ENCODE measurements at places on chromosomes 11 and 22.

DNA sequence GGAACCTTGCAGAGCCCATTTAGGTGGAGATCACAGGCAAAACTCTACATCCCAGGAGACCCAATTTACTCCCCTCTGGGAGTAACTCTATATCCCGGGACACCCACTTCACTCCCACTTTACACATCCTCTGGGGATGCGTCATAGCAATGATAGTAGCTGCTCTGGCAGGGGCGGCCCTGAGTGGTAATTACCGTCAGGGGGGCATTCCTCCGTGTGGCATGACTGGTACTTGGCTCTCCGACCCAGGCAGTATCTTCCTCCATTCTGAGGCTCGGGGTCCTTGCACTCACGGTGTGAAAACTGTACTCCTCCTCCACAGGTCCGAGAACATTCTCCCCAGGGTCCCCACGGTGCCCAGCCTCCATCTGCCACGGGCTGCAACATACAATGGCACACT is 17.2 kb downstream of the ADAMTS8 start:
- DNase-seq, result no peak

GRCh38 chr22:27507935-27508526 is 293.5 kb downstream of the MN1 start:
- DNase-seq, result no peak

DNA sequence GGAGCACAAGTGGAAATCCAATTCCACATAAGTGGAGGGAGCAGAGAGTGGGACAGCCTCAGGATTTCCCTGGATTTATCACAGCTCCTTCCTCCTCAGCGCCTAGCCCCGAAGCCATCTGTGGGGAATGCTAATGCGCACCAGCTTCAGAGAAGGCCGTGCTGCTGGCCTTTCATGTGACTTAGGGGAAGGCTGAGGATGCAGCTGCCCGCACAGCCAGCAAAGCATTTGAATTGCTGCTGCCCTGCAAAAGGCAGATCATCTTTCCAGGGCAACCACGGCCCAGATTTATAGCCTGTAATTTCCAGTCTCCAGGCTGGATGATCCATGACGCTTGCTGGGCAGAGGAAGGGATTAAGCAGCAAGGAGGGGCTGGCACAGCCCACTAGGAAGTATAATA is 29.9 kb downstream of the SYN3 start:
- no peak for DNase-seq

- peak; percentile 13 for DNase-seq
Measured at GRCh38 chr11:125626288-125626950, 1.5 kb downstream of the CHEK1 start.

DNA sequence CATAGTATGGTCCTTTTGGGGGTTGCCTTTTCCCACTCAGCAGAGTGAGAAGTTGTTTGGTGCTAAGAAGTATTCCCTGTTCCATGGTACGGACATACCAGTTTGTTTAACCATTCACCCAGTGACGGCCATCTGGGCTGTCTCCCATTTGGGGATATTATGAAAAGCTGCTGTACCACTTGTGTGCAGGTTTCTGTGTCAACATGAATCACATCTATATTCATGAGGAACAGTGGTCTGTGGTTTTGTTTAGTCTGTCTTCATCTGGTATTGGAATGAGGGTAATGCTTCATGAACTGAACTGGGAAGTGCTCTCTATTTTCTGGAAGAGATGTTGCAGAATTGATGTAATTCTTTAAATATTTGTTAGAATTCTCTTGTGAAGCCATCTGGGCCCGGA is 89.5 kb downstream of the TRMU start:
- DNase-seq, result no peak

- no peak for DNase-seq
Measured at GRCh38 chr11:64059339-64060140, 23.8 kb downstream of the FLRT1 start.

- peak; percentile 8 for DNase-seq
Measured at GRCh38 chr11:87036756-87037449, 831 bp upstream of the TMEM135 start.

DNA sequence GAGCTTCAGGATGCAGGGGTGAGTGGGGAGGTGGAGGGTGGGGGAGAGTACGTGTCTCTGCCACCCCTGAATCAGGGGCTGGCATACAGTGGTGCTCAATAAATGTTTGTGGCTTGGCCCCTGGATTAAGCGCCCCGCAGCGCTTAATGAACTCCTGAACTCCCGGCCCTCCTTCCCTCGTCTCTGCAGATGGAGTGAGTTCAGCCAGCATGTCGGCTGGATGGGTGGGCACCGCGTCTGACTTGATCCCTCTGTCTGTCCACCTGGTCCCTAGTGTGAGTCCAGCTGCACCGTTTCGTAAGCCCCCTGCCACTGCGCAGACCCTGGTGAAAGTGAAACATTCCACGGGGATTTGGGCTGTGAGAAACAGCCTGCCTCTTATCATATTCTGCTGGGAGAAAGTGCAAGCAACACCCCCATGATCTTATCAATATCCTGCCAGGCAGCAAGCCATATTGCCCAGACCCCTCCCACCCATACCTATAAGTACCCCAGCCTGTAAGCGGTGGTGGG is 12.0 kb upstream of the MRGPRD start:
- no peak for DNase-seq

- DNase-seq, result no peak
Measured at GRCh38 chr22:21698430-21699329, 32.9 kb downstream of the PPIL2 start.

DNA sequence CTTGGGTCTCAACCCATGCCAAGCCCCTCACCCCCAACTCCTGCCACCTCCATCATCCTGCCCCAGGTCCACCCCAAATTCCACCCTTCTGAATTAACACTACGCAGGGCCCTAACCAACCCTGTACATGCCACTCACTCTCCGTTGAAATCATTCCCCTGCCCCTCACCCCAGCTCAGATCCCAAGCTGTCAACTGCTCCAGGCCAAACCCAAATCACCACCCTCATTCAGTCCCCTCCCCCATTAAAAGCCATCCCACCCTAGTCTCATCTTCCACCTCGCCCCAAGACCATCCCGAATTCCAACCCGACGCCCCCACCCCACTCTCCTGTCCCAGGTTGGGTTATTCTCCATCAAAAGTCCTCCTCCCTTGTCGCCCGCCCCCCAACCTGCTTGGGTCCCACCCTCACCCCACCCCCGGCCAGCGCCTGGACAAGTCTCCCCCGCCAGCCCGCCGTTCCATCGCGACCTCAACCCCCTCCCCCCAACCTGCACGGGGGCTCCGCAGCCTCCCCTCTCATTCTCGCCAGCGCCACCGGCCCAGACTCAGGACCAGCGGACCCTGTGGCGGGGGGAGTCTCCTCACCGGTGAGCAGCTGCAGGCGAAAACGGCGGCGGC is 466 bp downstream of the FAM168A start:
- no peak for DNase-seq

- DNase-seq, result no peak
Measured at GRCh38 chr11:14722496-14722895, 78.9 kb downstream of the PDE3B start.

GRCh38 chr11:111400595-111400994 is 21.5 kb upstream of the POU2AF1 start:
- no peak for DNase-seq

- DNase-seq, result no peak
Measured at GRCh38 chr11:122234257-122234656, 118.2 kb upstream of the BLID start.

DNA sequence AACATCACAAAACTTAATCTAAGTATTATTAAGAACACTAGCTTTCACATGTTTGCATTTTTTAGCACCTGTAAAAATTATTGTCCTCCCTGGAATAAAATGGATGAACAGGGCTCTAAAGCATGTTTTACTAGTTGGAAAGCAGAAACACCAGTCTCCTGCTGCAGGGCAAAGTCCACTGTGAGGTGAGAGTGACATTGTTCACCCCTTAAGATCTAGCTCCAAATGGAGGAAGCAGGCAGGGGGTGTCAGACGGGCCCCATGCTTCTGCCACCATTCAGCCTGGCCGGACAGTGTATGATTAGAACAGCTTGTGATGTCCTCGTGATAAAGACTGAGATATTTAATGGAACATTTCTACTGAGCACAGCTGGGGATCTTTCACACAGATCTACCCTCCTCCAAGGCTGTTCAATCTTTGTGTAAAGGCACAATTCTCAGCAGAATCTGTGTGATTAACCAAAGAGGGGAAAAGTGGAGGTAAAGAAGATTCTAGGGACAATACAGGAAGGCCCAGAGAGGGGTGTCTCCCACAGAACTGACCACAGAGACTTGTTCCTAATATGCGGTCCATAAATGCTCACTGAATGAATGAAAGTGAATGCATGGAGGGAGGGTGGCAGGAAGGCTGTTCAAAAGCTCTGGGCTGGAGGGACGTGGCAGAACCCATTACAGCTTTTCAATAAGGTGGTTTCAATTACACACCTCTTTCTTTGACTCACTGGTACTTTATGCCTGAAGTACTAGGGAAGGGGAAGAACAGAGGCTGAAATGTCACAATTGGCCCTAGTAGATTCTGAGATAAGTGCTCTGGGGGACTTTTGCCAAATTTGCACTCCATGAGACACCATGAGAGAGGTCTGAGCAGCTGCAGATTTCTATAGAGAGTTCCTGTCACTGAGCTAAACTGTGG is 239.1 kb upstream of the ARHGAP20 start:
- DNase-seq, result no peak

Measured in CD4-positive, alpha-beta T cell treated with Interleukin-6 for 4 hours (primary cell).